ENCODE measurements at places on chromosomes 16 and 17.

GRCh38 chr17:70702683-70703255 lies 533.4 kb downstream of the KCNJ2 start:
- no peak for DNase-seq

DNA sequence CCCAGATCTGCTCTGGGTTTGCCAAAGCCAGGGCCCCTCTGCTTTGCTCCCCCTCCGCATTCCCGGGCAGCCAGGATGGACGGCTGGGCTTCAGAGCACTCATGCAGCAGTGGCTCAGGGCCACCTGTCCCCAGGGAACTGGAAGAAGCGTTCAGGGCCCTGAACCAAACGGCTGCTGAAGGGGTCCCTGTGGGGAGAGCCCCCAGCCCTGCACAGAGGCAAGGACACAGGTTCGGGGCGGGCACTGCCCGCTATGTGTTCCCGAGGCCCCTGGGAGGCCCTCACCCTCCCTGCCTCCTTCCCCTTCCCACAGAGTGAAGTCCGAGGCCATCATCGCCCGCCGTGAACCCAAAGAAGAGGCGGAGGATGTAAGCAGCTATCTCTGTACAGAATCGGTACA lies 10.4 kb downstream of the NME3 start:
- DNase-seq: no peak

DNA sequence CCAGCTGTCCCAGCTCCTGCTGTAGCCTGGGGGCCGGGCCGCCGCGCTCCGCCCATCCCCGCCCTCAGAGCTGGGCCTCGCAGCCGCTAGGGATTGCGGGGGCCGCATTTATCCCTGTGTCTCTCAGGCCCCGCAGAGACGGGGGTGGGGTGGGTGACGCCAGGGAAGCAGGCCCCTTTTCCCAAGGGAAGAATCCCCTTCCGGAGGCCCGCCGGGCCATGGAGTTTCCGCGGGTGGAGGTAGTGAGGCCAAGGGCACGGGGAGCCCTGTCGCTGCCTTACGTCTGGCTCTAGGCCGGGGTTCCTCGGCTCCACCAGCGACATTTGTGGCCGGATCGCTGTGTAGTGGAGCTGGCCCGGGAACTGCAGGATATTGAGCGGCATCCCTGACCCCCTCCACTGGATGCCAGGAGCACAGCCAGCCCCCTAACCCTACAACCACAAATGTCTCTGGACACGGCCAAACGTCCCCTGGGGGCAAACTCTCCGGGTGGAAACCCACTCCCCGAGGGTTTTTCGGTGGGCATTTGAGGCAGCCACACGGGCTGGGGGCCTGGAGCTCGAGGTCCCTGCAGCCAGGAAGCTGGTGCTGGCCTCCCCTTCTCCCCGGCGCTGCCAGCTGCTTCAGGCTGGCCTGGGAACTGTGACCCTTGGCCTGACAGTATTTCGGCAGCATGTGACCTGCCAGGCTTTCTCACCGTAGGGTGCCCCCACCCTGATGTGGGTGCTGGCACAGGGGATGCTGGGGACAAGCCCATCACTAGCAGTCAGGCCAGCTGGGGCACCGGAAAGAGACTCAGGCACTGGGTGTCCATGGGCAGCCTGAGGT lies 12.0 kb upstream of the CD300A start:
- peak; percentile 97 for DNase-seq

GRCh38 chr17:968812-969730 lies 10.5 kb downstream of the NXN start:
- no peak for DNase-seq

DNA sequence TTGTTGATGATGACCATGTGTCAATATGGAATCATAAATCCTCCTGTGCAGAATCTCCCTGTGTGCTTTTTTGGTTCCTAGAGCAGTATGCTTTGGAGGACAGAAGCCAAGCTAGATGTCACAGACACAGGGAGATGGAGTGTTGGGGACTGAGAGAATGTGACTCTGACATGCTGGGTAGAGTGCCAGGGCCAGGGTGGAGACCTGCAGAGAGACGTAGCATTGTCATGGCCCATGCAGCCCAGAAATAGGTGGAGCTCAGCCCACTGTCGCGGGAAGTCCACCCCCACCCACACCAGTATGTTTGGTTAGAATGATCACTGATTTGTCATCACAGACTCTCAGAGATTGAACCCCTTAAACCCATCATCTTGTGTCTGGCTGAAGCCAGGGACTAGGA lies 39.2 kb upstream of the ADCY7 start:
- DNase-seq: no peak

GRCh38 chr17:16989230-16989952 lies 17.5 kb upstream of the TNFRSF13B start:
- no peak for DNase-seq

DNA sequence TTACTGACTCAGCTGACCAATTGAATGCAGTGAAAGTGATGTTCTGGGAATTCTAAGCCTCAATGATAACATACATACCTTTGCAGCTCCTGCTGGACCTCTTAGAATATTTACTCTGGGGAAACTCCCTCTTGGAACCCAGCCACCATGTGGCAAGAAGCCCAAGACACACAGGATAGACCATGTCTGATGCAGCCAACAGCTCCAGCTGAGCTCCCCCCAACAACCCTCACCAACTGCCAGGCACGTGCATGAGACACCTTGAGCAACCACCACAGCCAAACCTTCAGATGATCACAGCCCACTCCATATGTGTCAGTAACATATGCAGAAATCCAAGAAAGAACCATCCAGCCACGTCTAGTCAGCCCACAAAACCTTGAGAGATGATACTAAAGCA lies 53.0 kb downstream of the XYLT1 start:
- DNase-seq: no peak

DNA sequence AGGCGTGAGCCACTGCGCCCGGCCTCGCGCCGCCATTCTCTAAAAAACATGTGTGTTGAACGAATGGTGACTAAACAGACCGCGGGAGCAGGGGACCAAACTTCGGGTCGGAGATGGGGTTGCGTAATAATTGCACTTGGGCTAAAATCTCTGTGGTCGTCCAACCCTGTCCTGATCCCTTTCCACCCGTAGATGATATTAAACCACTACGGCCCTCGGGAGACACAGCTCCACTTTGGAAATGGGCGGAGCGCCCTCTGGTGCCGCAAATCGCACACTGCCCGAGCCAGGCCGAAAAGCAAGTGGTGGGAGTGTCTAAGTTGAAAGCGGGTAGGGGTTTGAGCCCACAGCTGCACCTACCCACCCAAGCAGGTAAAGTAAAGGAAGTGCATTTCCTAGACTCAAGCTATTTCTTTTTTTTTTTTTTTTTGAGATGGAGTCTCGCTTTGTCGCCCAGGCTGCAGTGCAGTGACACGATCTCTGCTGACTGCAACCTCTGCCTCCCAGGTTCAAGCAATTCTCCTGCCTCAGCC lies 17.0 kb downstream of the CAVIN1 start:
- peak; percentile 80 for DNase-seq

- no peak for DNase-seq
These were observed 70.8 kb downstream of the LYRM1 start for GRCh38 chr16:20971401-20971800.

DNA sequence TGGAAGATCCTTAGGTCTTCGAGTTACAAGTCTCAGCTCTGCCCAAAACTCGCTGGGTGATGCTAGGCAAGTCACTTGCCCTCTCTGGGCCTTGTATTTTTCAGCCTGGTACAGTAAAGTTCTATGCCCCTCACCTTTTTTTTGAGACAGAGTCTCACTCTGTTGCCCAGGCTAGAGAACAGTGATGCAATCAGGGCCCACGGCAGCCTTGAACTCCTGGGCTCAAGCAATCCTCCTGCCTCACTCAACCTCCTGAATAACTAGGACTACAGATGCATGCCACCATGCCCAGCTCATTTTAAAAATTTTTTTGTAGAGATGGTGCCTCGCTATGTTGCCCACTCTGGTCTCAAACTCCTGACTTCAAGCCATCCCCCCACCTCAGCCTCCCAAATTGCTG lies 3.8 kb downstream of the MYH11 start:
- DNase-seq: no peak

DNA sequence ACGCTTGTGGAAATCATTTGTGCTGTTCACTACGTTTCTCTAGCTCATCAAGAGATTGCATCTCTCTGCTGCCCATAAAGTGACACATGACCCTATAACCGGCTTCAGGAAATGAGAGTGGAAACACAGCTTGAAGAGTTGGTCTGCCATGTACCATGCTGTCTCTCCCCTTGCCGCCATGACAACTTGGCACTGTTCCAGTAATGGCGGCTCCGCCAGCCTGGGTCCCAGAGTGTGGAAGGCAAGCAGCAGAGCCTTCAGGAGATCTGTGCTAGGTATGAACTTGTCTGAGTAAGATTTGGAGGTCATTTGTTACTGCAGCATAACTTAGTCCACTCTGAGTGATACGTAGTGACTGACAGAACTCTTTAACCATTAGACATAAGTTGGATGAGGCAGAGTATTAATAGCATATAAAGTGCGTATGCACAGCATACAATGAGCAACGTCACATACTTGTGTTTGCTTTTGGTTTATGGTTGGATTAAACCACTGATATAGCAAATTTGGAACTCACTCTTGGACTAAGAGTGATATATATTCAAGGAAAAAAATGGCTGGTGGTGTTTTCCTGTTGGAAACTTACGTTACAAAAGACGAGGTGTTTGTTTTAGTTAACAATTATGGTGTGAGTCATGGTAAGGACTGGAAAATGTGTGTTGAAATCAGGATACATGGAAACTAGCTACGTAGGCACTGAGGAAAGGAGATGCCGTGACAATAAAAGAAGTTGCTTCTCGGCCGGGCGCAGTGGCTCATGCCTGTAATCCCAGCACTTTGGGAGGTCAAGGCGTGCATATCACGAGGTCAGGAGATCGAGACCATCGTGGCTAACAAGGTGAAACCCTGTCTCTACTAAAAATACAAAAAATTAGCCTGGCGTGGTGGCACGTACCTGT lies 24.4 kb upstream of the PMP22 start:
- DNase-seq: no peak

GRCh38 chr17:83103200-83103942 lies 24.0 kb downstream of the METRNL start:
- no peak for DNase-seq

DNA sequence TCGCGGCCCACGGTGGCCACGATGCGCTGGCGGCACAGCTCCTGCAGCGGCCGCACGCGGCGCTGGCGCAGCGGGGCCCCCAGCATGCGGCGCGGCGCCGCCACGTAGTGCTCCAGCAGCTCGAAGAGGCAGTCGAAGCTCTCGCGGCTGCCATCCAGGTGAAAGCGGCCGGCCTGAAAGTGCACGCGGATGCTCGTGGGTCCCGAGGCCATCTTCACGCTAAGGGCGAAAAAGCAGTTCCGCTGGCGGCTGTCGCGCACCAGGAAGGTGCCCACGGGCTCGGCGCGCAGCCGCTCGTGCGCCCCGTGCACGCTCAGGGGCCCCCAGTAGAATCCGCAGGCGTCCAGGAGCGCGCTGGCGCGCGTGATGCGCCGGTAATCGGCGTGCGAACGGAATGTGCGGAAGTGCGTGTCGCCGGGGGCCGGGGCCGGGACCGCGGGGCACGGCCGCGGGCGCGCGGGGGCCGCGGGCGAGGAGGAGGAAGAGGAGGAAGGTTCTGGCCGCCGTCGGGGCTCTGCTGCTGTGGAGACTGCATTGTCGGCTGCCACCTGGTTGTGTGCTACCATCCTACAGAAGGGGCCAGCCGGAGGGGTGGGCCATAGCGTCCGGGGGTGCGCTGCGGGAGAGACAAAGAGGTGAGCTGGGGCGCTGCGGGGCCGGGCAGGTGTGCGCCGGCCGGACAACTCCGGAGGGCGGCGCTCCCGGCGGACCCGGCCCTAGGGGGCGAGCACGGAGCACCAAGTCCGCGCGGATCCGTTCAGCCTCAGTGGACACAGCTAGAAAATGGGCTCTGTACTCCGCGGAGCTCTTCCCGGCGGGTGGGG lies 879 bp downstream of the SOCS1 start:
- peak; percentile 56 for DNase-seq

GRCh38 chr16:89915303-89916232 lies 3.1 kb upstream of the MC1R start:
- no peak for DNase-seq

All from right lobe of liver (tissue), 6 donors.